ENCODE measurements at places on chromosomes 12 and 14. TPM values are rescaled to one million over a fixed set of nuclear protein-coding genes. Genes with fewer than 3 reads are reported as not detected.

AP4S1 gene
- polyA plus RNA-seq, result 2.8 TPM

PIANP gene
- 0.08 TPM for polyA plus RNA-seq

- no peak within 1 kb of the TSS for H3K27ac ChIP-seq
- no peaks in the 10 kb centered on the region for H3K27me3 ChIP-seq
- peaks cover 13% of the 10 kb centered on the region for H3K4me1 ChIP-seq
- DNase-seq, result no peak
- H3K4me3 ChIP-seq, result no peak within 1 kb of the TSS
Observed at GRCh38 chr12:53102883-53103807, at the start of gene SOAT2. Gene SOAT2 (plus strand): TSS chr12:53103486. CDS start chr12:53103578, 92 bp downstream.

DNA sequence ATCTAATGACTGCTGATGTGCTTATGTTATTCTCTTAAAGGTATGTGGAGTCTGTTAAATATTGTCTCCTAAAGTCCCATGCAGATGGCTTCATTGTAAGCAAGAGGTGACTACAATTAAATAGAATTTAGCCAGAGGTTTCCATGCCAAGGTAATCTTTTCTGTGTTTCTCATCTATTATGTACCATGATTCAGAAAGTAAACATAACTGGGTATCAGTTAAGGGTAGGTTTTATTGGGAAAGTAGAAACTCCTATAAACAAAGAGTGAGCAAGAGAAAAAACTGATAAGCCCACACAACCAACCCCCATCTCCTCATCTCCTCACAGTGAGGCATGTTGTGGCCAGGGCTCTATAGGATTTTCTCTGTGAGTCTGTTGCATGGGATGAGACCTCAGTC lies 611.7 kb downstream of the SNAPC1 start:
- H3K4me3 ChIP-seq, result no peak overlapping the region
- no peak overlapping the region for H3K27ac ChIP-seq
- H3K36me3 ChIP-seq, result no peaks in the 10 kb centered on the region
- no peak for DNase-seq
- H3K4me1 ChIP-seq, result no peaks in the 10 kb centered on the region

- H3K36me3 ChIP-seq, result no peaks in the 10 kb centered on the region
- H3K27me3 ChIP-seq, result no peaks in the 10 kb centered on the region
- no peak overlapping the region for H3K4me3 ChIP-seq
- no peak overlapping the region for H3K27ac ChIP-seq
Observed at GRCh38 chr12:119090865-119091264, 87.9 kb upstream of the HSPB8 start.

AQP6 gene
- not detected for polyA plus RNA-seq
